Left lung (tissue), 14 donors: ENCODE measurements at places on chromosomes 5 and 9. TPM values are rescaled to one million over a fixed set of nuclear protein-coding genes. Genes with fewer than 3 reads are reported as not detected.

Gene CDX1
- total RNA-seq, result not detected

Gene LEAP2
- 1.2 TPM for total RNA-seq

Gene EIF4E1B
- total RNA-seq, result not detected

Gene TERT
- 0.13 TPM for total RNA-seq

DNA sequence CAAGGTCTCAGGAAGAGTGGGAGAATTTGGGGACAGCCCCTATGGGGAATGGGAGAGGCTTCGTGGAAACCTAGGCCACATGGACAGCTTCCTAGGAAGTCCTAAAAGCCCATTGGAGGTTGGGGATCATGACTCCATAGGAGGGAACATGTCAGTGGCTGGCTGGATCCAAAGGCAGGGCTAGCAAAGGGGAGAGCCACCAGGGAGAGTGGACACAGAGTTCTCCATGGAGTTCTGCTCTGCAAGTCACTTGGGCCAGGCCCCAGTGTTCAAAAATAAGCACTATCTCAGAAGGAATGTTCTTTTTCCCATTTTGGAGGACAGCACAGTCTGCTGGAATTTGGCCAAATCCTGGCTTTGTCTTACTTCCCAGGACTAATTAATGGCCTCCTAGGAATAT lies 140.6 kb upstream of the RAD23B start:
- no peak for DNase-seq
- H3K4me3 ChIP-seq, result no peak overlapping the region
- H3K27me3 ChIP-seq, result no peaks in the 10 kb centered on the region
- H3K36me3 ChIP-seq, result no peaks in the 10 kb centered on the region

- H3K4me3 ChIP-seq, result no peak overlapping the region
- H3K4me1 ChIP-seq, result no peaks in the 10 kb centered on the region
- no peaks in the 10 kb centered on the region for H3K36me3 ChIP-seq
- no peaks in the 10 kb centered on the region for H3K27me3 ChIP-seq
- DNase-seq, result peak; percentile 80
Observed at GRCh38 chr9:13351778-13352386, 72.4 kb upstream of the MPDZ start.

GRCh38 chr5:40653221-40654022 lies 26.3 kb upstream of the PTGER4 start:
- no peak for DNase-seq
- peaks cover 10% of the 10 kb centered on the region for H3K4me1 ChIP-seq
- H3K27me3 ChIP-seq, result no peaks in the 10 kb centered on the region

- no peak overlapping the region for H3K4me3 ChIP-seq
- H3K27me3 ChIP-seq, result no peaks in the 10 kb centered on the region
- peak; percentile 48 for DNase-seq
Observed at GRCh38 chr5:150329038-150329437, 26.3 kb upstream of the ARSI start.

- peaks cover 16% of the 10 kb centered on the region for H3K4me1 ChIP-seq
- H3K36me3 ChIP-seq, result no peaks in the 10 kb centered on the region
- H3K27ac ChIP-seq, result no peak overlapping the region
- no peaks in the 10 kb centered on the region for H3K27me3 ChIP-seq
- peak; percentile 90 for DNase-seq
Observed at GRCh38 chr5:149381986-149382338, 2.9 kb upstream of the IL17B start.

DNA sequence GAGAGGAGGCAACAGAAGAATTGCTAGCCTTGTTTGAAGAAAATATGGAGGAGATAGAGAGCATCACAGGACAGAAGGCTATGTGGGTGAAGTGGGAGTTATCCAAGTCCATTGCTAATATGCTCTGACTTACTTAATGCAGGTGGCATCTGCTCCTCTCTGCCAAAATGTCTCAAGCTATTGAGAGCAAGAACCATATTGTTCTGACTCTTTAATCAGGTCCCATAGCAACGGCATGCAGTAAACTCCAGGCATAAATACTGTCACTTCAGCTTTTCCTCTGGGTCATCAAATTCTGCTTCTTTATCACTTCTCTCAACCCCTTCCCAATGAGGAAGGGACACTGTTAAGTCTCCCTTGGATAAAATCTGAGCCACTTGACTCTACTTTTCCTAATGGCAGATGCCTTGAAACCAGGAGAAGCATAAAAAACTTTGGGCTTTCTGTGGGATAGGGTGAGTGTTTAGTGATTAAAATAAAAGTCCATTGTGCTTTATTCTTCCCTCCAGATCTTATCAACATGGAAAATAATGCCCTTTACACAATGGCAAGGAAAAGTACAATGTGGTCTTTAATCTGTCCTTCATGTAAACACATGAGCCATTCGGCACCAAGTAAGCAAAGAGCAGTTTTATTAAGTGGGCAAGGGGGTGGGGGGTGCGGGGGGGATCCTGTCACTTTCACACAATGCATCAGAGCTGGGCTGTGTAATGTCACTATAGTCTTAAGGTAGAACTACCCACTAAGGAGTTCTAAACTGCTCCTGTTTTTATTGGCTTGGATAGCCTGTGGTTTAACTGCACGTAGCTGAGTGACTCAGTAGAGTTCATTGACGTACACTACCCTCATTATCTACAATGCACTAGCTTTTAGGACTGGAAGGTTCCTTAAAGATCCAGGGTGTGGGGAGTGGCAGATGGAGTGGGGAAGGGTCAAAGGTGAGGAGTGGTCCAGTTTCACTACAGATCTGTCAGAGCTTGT lies 71.0 kb upstream of the TARS1 start:
- H3K36me3 ChIP-seq, result no peaks in the 10 kb centered on the region
- peak overlapping the region; percentile 30 for H3K27ac ChIP-seq
- H3K4me1 ChIP-seq, result peaks cover under 1% of the 10 kb centered on the region
- no peak for DNase-seq

- no peak for DNase-seq
- H3K27ac ChIP-seq, result no peak overlapping the region
- H3K36me3 ChIP-seq, result no peaks in the 10 kb centered on the region
- no peaks in the 10 kb centered on the region for H3K4me1 ChIP-seq
- H3K27me3 ChIP-seq, result no peaks in the 10 kb centered on the region
Observed at GRCh38 chr9:12640866-12641636, 52.1 kb upstream of the TYRP1 start.

- DNase-seq, result peak; percentile 43
- H3K27me3 ChIP-seq, result no peaks in the 10 kb centered on the region
- peaks cover 11% of the 10 kb centered on the region for H3K36me3 ChIP-seq
- H3K27ac ChIP-seq, result peak overlapping the region; percentile 68
- H3K4me1 ChIP-seq, result peaks cover 23% of the 10 kb centered on the region
Observed at GRCh38 chr5:160271396-160271795, 41.0 kb downstream of the CCNJL start.

DNA sequence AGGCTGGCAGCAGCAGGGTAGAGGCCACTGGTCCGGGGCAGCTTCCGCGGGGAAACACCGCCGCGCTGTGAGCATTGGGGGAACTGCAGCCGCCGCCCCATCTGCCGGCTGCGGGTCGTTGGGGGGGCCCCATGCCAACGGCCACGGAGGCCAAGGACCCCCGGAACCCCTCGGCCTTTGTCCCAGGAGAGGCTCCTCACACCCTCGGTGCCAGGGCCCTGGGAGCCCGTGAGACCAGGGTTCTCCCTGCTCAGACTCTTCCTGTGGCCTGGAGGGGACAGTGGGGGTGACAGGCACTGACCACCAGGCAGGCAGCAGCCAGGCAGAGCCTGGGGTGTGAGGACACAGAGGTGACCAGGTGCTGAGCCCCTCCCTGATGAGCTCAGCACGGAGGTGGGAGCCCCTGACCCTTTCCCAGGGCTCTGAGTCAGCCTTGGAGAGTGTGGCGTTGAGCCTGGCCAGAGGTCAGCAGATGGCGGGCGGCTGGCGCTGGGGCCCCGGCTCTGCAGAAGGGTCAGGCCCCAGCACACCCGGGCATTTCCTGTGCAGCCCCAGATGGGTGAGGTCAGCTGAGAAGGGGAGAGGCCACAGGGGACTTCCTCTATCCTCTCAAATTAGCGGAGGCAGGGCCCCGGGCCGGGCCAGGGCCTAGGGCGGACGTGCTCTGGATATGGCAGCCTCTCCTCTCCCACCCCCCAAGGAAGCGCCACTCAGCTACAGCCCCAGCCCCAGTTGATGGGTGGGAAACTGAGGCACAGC lies 17.9 kb upstream of the EGFL7 start:
- DNase-seq, result peak; percentile 97
- no peak overlapping the region for H3K4me3 ChIP-seq
- peak overlapping the region; percentile 89 for H3K27ac ChIP-seq
- H3K36me3 ChIP-seq, result no peaks in the 10 kb centered on the region
- peaks cover 69% of the 10 kb centered on the region for H3K27me3 ChIP-seq
- H3K4me1 ChIP-seq, result peaks cover 8% of the 10 kb centered on the region

- no peak overlapping the region for H3K27ac ChIP-seq
- no peaks in the 10 kb centered on the region for H3K27me3 ChIP-seq
- no peaks in the 10 kb centered on the region for H3K36me3 ChIP-seq
- DNase-seq, result no peak
Observed at GRCh38 chr5:56306433-56307150, 73.5 kb upstream of the ANKRD55 start.

GRCh38 chr9:88746743-88747398 lies 211.9 kb downstream of the NXNL2 start:
- peaks cover 18% of the 10 kb centered on the region for H3K4me1 ChIP-seq
- H3K36me3 ChIP-seq, result no peaks in the 10 kb centered on the region
- no peak overlapping the region for H3K27ac ChIP-seq
- no peak for DNase-seq
- H3K4me3 ChIP-seq, result no peak overlapping the region

- no peaks in the 10 kb centered on the region for H3K36me3 ChIP-seq
- H3K27ac ChIP-seq, result no peak overlapping the region
- H3K4me3 ChIP-seq, result no peak overlapping the region
- no peaks in the 10 kb centered on the region for H3K4me1 ChIP-seq
- peaks cover 26% of the 10 kb centered on the region for H3K27me3 ChIP-seq
Observed at GRCh38 chr5:181098762-181099601, 32.0 kb downstream of the OR2V1 start.

DNA sequence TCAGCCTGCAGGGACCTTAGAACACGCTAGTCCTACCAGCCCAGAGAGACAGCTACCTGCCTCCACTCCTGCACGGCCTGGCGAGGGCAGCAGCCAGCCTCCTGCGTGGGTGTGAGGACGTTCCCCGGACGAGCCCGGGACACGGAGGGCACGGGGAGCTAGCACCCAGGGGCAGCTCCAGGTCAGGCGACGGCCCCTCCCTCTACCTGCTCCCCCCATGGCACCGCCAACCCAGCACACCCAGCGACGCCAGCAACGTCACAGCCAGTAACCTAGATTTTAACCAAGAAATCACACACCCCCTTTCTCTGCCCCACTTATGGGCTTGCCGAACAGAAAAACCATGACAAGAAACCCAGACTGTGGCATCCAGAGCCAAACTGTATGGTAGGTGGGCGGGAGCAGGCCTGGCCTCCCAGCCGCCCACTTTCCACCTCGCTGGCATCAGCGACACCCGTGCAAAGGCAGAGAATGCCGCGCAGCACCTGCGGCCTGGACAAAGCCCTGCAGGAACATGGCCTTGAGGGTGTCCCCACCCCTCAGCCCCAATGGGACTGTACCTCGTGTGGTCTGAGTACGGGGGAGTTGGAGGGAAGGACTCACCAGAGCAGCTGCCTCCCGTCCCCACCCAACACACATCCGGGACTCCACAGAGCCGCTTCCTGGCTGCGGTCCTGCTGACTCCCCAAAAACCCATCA lies 47.9 kb downstream of the NACC2 start:
- H3K4me3 ChIP-seq, result no peak overlapping the region
- H3K27ac ChIP-seq, result no peak overlapping the region
- peaks cover 15% of the 10 kb centered on the region for H3K27me3 ChIP-seq
- peaks cover 12% of the 10 kb centered on the region for H3K4me1 ChIP-seq
- H3K36me3 ChIP-seq, result peaks cover 52% of the 10 kb centered on the region
- no peak for DNase-seq
